ENCODE measurements at places on chromosomes 11 and 22. TPM values are rescaled to one million over a fixed set of nuclear protein-coding genes. Genes with fewer than 3 reads are reported as not detected.

Gene OR5D13
- not detected for total RNA-seq

Gene ABCG4
- total RNA-seq = under 0.01 TPM

Gene TRIM3
- 15.3 TPM for total RNA-seq

Gene SORL1
- under 0.01 TPM for total RNA-seq

Gene DERL3
- total RNA-seq = 0.76 TPM
